ENCODE measurements at places on chromosomes 13 and 19.

GRCh38 chr13:22173610-22174009 is 502.7 kb downstream of the FGF9 start:
- no peak for DNase-seq

- DNase-seq = peak; percentile 12
These were observed 45.2 kb downstream of the CDADC1 start for GRCh38 chr13:49292742-49293486.

DNA sequence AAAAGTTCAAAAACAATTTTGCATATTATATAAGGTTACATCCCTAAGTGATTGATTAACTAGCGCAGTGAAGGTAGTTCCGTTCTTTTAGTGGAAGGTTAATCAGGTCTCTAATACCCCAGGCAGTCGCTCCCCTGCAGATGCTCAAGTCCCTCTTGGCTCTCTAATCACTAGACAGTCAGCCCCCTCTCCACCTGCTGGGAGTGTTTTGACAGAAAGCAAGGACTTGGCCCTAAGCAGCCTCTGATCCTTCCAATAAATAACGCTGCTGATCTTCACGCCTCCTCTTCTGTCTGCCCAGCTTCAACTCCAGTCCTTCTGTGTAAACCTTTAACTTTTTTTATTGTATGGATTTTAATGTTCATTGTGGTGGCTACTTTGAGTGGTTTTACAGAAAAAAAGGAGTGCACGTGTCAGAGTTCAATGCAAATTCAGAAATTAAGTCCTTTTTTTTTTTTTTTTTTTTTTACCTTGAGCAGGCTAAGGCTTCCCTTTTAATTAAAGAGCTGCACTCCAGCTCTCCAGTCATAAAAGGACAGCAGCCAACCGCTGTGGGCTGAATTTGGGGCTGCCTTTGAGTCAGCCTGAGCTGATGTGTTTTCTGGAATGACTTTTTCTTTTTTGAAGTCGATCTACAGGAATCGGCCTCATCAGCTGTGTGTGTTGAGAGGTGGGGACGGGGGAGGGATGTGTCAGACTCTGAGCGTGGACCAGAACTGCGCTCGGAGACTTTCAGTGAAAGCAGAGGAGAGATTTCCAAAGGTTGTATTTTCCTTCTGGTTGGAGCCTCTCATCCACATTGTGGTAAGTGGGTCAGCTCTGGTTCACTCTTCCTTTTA is 33.8 kb upstream of the MYO16 start:
- no peak for DNase-seq

GRCh38 chr13:98265692-98266551 is 88.9 kb upstream of the RNF113B start:
- peak; percentile 89 for DNase-seq

- DNase-seq = no peak
These were observed 134.1 kb downstream of the LACC1 start for GRCh38 chr13:44013758-44014291.

DNA sequence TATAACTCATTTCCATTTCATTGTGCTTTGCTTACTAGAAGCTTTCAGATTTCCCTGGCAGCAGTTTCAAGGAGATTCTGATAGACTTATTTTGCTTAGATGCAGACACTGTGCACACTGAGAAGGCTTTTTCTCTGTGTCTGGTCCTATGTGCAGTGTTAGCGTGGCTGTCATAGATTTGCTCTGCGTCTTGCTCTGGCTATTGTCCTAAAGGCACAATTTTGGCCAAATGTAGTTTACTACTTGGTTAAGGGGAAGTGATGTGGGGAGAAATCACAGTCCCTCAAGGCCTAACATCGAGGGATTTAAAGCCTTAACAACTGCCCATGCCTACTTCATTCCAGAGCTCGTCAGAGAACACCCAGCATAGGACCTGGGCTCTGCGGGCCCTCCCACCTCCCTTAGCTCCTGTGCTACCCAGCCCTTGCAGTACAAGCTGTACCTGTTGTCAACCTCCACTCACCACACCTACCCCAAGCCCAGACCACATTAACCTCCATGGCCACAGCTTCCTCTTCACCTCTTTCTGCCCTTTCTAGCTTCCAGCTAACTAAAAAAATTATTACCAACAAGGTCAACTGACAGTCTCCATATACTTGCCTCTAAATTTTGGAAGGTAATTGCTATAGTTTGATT is 38.9 kb upstream of the KATNAL1 start:
- no peak for DNase-seq

DNA sequence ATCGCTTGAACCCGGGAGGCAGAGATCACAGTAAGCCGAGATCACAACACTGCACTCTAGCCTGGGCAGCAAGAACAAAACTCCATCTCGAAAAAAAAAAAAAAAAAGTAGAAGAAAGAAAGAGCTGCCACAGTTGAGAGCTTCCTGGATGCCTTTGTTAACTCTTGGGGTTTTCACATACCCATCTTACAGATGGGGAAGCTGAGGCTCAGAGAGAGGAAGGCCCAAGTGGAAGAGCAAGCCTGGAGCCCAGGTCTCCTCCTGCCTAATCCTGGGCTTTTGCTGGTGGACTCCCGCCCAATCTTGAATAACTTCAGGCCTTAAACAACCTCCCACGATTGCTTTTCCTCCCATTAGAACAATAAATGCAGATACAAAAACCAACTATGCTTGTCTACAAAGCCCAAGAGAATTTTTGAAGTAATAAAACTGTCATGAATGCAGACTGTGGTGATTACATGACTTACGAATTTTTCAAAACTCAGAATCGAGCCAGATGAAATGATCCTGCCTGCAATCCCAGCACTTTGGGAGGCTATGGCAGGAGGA is 41.7 kb downstream of the LTBP4 start:
- no peak for DNase-seq

DNA sequence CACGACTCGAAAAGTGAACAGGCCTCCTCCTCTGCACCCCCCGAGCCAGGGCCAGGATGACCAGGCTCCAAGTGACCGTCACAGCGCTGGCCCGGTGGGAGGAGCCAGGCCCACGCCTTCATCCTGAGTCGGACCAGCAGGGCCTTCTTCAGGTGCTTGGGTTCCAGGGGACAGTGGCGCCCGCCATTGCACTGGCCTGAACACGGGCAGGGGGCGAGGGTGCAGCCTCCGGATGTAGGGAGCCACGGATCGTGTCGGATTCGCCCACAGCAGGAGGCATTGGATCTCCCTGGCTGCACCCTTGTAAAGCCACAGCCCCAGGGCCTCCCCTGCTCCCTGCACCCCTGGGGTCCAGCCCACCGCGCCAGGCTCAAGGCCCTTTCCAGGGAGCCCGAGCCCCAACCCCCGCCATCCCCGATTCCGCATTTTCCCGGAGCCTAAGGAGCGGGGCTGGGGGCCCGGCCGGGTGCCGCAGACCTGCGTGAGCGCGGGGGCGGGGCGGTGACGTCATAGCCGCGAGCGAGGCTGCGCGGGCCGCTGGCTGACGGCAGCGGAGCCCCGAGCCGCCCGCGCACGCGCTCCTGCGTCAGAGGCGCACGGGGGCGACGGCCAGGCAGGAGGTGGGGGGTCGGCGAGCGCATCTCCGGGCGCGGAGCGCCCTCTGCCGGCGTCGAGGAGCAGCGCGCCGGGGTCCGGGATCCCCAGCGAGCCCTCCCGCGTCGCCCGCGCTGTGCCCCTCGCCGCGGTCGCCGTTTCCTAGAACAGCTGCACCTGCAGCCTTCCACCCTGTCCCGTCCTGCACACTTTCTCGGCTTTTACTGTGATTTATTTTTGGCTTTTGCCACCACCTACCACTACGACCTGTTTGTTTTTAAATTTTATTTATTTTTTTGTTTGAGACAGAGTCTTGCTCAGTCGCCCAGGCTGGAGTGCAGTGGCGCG is 1.5 kb upstream of the ATP5F1D start:
- DNase-seq = peak; percentile 74

GRCh38 chr13:39302820-39303219 is 264.6 kb downstream of the NHLRC3 start:
- no peak for DNase-seq

- DNase-seq = no peak
These were observed 698.0 kb downstream of the PCDH9 start for GRCh38 chr13:66532146-66532545.
